CD4-positive, alpha-beta T cell treated with Interleukin-17A for 1 hour (primary cell): ENCODE measurements at places on chromosomes 3 and 15.

GRCh38 chr3:182325213-182325950, 467.9 kb upstream of the ATP11B start:
- no peak for DNase-seq

GRCh38 chr3:30141178-30141581, 465.2 kb upstream of the TGFBR2 start:
- DNase-seq = no peak

- no peak for DNase-seq
These were observed 498.1 kb upstream of the TPRG1 start for GRCh38 chr3:188673646-188674186.

- no peak for DNase-seq
These were observed 54.9 kb downstream of the NSUN3 start for GRCh38 chr3:94117729-94118128.
